ENCODE measurements at places on chromosomes 5 and 9. TPM values are rescaled to one million over a fixed set of nuclear protein-coding genes. Genes with fewer than 3 reads are reported as not detected.

PCDHB16 gene
- total RNA-seq: not detected

CMYA5 gene
- total RNA-seq: 0.12 TPM

- no peak for DNase-seq
- H3K4me3 ChIP-seq: no peak overlapping the region
- peaks cover 27% of the 10 kb centered on the region for H3K4me1 ChIP-seq
- H3K36me3 ChIP-seq: peaks cover 11% of the 10 kb centered on the region
- H3K27ac ChIP-seq: no peak overlapping the region
- no peaks in the 10 kb centered on the region for H3K27me3 ChIP-seq
Measured at GRCh38 chr9:108996643-108997042, 16.7 kb downstream of the CTNNAL1 start.

DNA sequence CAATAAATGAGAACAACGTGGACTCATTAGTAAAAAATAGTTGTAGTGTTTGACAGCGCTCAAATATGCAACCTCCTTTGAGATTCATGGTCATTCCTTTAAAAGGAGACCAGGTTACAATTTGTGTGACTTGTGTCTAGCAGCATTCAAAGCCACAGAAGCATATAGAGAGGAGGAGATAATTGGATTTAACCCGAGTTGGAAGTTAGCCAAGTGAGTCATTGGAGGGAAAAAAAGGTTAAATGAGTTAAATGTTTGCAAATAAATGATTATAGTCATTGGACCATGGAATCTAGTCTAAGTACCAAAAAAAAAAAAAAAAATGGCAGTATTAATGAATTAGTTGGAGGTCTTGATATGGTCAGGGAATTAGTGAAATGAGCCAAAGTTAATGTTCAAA, 90.9 kb downstream of the ITGA1 start:
- no peaks in the 10 kb centered on the region for H3K4me1 ChIP-seq
- peaks cover 29% of the 10 kb centered on the region for H3K36me3 ChIP-seq
- no peak for DNase-seq
- no peak overlapping the region for H3K27ac ChIP-seq

All from activated CD8-positive, alpha-beta memory T cell treated with anti-CD3 and anti-CD28 coated beads, Interleukin-2, amount 10 ng/mL, durations not matched to agents 7 days and 5 days (primary cell).